Activated CD4-positive, alpha-beta T cell treated with anti-CD3 and anti-CD28 coated beads for 4 hours (primary cell): ENCODE measurements at places on chromosomes 3 and 15.

- DNase-seq = no peak
Observed at GRCh38 chr3:45795509-45795881, 841 bp downstream of the SLC6A20 start.

DNA sequence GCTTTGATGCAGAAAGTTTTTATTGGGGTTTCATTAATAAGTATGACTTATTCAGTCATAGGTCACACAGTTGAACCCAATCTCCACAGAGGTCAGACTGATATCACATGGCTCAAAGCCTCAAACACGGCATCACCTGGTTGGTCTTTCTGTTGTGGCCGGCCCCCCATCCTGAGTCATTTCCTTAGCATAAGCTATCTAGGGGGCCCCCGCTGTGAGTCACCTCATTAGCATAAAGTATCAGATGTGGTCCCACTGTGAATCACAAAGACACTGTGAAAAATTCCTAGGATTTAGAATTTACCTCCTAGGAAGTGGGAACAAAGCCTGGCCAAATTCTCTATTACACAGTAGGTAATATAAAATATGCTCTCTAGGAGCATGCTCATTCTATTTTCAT is 502.2 kb downstream of the PYDC2 start:
- no peak for DNase-seq

DNA sequence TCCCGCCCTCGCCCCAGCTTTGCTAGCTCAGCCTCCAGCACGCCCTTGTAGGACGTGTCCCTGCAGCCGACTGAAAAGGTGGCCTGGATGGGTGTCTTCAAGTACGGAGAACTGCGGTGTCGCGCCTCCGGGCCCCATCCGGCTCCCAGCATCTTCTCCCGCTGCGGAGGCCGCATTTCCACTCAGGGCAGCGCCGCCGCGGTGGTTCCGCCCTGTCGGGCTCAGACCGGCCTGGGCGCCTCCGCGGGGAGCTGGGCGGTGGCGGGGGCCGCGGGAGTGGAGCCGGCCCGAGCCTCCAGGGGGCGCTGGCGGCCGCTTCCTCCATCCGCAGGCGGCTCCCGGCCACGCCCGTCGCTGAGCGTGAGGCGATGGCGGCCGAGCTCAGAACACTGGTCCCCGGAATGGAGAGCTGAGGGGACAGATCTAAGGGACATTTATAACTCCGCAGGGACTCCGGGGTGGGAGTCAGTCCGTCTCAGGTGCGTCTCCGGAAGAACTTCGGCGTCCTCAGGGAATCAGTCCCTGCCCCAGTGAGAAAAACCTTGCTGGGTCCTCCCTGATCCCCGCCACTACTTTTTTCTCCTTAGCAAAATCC is 13.6 kb upstream of the SMCO1 start:
- DNase-seq = peak; percentile 74

GRCh38 chr15:69013726-69014406 is 629 bp upstream of the NOX5 start:
- DNase-seq = no peak

- no peak for DNase-seq
Observed at GRCh38 chr3:184567946-184568559, 6.5 kb downstream of the EPHB3 start.

GRCh38 chr15:49737127-49737526 is 116.3 kb downstream of the DTWD1 start:
- DNase-seq = no peak

GRCh38 chr15:44810237-44810636 is 73.9 kb downstream of the TRIM69 start:
- no peak for DNase-seq

DNA sequence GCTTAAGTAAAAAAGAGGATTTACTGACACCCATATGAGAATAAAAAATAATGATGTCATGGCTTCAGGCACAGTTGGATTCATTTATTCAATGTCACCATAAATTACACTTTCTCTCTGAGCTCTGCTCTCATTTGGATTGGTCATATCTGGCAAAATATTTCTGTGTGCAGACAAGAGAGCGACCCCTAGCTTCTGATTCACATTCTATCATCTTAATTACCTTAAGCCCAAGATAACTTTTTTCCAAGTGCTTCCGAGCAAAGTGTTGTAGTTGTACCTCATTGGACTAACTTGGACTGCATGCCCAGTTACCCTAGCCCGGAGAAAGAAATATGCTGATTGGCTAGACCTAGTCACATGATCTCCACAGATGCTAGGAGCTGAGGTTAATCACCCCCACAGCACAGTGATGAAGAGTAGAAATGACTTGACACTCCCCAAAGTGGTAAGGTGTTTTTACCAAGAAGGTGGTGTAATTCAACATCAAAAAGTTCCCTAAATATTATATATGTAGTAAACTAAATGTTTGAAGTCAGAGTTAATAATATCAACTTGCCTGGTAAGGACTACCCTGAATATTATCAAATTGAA is 552.2 kb upstream of the SUCLG2 start:
- no peak for DNase-seq

DNA sequence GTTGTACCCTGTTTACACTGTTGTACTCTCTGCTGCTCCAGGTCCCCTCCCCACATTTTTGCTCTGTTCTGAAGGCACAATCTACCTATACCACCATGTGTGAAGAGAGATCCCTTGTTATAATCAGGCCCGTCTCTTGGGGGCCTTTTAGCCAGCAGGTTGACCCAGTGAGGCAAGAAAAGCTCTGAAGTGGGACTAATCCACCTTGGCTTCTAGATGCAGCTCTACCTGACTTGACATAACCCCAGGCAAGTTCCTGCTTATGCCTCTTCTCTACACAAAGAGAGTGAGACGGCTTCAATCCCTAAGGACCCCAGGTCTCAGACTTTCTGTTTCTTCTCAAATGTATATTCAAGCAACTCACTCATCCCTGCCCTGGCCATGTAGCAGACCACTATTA is 56.9 kb upstream of the MANF start:
- no peak for DNase-seq

DNA sequence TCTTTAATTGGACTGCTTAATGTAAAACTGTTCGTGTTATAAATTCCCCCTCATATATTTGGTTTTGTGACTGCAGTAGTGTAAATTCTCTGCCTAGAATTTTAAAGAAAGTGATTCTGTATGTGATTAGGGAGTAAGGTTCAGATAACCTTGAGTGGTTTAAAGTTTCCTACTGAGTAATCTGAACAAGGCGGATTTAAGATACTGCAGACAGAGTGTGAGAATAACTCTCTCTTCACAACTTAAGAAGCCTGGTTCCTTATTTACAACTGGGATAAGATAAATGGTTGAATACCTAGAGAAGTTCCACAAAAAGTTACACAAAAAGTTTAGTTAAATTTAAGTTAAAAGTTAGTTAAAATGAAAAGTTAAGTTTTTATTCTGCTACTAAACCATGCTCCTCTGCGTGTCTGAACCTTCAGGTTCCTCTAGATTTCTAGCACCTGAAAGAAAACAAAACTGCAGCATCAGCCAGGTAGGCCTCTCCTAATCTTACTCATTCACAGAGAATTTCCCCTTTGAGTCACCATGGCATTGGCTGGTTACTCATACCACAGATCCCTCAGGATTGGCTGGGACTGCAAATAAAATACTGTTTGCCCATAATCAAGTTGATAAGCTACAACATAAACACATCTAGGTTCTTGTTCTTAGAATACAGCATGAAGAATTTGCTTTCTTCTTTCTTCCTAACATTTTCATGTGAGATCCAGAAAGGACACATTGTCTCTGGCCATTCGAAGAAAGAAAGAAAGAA is at the start of gene ARL14:
Gene ARL14, plus strand, starts transcription at position 614 of the 757 bp plus-strand sequence. CDS start 187 bp downstream, outside the sequence.
- no peak for DNase-seq

GRCh38 chr3:83224101-83224868 is 1462.8 kb upstream of the GBE1 start:
- no peak for DNase-seq

DNA sequence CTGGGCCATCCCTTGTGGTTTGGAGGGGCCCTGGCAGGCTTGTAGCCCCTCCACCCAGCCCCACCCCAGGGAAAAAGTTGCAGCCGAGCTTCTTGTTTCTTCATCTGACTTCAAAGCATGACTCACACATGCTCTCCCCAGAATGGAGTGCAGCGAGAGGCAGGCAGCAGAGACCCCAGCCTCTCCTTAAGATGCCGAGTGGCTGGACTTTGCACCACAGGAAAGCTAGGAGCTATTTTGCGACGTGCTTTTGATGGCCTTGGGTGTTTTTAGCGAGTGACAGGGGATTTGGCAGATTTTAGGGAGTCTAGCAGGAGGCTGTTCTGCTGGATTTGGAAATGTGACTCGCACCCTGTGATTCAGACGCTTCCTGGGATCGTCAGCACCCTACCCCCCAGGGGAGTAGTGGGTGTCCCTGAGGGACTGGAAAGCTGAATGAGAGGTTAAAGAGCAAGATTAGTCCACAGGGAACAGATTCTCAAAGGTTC is 14.2 kb downstream of the BAHD1 start:
- DNase-seq = no peak
